ENCODE measurements at places on chromosomes 13 and 19.

GRCh38 chr13:61777899-61778298 lies 362.2 kb upstream of the PCDH20 start:
- H3K4me3 ChIP-seq: no peak overlapping the region
- H3K27me3 ChIP-seq: no peaks in the 10 kb centered on the region
- peaks cover 2% of the 10 kb centered on the region for H3K36me3 ChIP-seq
- no peak for DNase-seq
- no peaks in the 10 kb centered on the region for H3K4me1 ChIP-seq

DNA sequence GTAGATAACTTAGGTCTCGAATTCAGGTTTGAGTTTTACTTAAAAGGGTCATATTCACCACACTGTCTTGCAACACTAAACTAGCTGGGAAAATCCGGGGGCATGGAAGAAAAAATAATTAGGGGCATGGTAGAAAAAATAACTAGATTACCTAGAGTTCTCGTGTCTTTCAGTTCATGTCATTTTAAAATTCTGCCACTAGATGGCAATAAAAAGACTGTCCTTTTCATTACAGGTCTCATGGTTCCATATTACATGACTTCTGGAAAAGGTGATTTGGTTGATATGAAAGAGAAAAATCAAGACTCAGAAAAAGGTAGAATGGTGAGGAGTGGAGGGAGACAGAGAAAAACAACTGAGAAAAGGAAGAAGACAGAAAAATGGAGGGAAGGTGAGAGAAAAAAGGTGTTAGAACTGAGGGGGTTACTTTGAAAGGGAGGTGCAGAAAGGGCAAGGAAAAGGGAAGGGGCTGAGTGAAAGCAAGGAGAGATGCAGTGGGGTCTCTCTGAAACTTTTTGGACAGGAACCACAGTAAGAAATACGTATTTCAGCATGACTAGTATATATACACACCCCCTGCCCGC lies 299.0 kb downstream of the KLF12 start:
- DNase-seq: no peak
- H3K4me3 ChIP-seq: no peak overlapping the region
- peaks cover 30% of the 10 kb centered on the region for H3K4me1 ChIP-seq
- H3K36me3 ChIP-seq: no peaks in the 10 kb centered on the region
- H3K27ac ChIP-seq: no peak overlapping the region
- no peaks in the 10 kb centered on the region for H3K27me3 ChIP-seq

DNA sequence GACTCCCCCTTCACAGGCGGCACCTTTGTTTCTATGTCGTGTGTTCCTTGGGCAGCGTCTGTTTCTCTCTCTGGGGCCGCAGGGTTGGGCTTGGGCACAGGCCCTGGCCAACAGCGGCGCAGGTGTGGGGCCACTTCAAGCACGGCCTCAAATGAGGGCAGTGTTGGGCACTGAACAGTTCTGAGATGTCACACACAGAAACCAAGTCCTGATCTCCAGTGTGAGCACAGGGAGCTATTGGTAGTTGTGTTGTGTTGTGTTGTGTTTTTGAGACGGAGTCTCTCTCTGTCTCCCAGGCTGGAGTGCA lies 42.7 kb downstream of the GATAD2A start:
- H3K27ac ChIP-seq: no peak overlapping the region
- peaks cover 9% of the 10 kb centered on the region for H3K36me3 ChIP-seq
- no peaks in the 10 kb centered on the region for H3K27me3 ChIP-seq
- peaks cover 94% of the 10 kb centered on the region for H3K4me1 ChIP-seq

DNA sequence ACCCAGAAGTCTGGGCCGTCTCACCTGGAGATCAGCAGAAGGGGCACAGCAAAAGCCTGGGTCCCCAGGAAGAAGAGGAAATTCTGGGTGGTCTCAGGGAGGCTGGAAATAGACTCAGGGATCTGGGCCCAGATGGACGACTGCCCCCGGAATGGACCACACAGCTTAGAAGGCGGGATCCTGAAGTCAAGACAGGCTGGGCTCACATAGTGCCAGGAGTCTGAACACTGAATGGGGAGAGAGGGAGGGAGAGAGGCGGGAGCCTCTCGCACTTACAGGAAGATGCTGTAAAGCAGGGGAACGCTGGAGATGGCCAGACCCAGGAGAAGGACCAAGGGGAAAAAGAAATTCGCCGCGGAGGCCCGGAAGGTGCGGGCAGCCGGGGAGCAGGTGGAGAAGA lies 1.3 kb upstream of the LENG1 start:
- peaks cover 62% of the 10 kb centered on the region for H3K4me1 ChIP-seq
- peaks cover 19% of the 10 kb centered on the region for H3K27me3 ChIP-seq
- DNase-seq: no peak
- peak overlapping the region; percentile 98 for H3K4me3 ChIP-seq

DNA sequence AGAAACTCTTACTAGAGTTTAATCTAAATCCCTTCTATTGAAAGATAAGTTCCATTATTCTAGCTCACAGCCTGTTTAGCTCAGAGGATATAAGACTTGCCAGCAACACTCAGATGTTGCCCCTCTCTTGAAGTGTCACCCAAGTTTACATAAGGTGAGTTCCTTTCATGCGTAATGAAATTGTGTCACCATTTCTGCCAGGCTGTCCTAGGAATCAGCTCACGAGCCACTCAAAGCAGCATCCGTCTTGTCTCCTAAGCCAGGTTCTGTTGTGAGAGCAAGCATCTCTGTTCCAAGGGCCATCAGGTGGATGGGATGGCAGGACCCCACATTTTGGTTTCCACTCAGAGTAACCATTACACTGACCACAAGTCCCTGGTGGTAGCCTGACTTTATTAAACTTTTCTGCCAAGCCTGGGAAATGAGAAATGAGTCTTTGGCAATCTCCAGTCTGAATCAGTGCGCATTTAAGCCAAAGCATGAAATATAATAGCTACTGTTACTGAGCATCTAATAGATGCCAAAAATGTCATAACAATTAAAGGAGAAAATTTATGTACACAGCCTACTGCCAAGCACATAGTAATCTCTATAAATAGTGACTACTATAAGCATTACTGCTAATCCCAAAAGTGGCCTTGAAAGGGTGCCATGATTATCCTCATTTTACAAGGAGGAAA lies 179.6 kb upstream of the MIR17HG start:
- DNase-seq: no peak
- H3K27ac ChIP-seq: no peak overlapping the region
- no peaks in the 10 kb centered on the region for H3K36me3 ChIP-seq
- no peaks in the 10 kb centered on the region for H3K27me3 ChIP-seq
- H3K4me3 ChIP-seq: no peak overlapping the region

DNA sequence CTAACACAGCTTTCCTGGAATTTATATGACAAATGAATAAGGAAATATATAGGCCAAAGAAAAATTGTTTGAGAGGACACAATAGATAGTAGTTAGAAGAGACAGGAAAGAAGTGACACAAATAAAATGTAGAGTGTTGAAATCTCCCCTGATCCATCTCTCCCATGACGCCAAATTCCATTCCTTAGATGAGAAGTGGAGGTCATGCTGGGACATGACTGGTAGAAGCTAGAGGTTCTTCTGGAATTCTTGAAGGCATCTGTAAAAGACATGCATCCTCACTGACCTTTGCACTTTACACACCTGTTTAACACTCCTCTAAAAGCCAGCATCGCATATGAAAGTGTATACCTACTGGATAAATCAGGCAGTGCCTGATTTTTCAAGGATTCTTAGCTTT lies 67.8 kb downstream of the DGKH start:
- no peaks in the 10 kb centered on the region for H3K36me3 ChIP-seq
- no peak for DNase-seq
- no peak overlapping the region for H3K4me3 ChIP-seq
